Right atrium auricular region (tissue), 2 donors: ENCODE measurements at places on chromosomes 13 and 19.

- no peak for DNase-seq
These were observed 11.2 kb downstream of the METTL21C start for GRCh38 chr13:102683637-102684036.

DNA sequence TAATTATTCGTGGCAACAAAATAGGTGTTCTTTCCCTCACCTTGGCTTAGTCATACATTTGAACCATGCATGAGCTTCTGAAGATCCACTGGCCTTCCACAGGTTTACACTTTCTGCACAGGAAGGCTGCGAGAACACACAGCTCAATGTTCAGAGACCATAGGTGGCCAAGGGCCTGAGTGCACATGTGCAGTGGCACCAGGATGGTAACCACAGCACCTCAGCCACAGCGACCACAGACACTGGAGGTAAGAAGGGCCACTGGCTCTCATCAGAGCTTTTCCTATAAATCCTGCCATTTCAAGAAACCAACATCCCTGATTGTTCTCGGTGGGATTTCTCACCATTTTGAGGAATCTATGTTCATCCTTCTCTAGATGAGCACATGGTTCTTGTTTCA is 1.6 kb downstream of the DCLK1 start:
- DNase-seq, result no peak

GRCh38 chr19:54462047-54462654 is 1.4 kb downstream of the LENG9 start:
- DNase-seq, result no peak

DNA sequence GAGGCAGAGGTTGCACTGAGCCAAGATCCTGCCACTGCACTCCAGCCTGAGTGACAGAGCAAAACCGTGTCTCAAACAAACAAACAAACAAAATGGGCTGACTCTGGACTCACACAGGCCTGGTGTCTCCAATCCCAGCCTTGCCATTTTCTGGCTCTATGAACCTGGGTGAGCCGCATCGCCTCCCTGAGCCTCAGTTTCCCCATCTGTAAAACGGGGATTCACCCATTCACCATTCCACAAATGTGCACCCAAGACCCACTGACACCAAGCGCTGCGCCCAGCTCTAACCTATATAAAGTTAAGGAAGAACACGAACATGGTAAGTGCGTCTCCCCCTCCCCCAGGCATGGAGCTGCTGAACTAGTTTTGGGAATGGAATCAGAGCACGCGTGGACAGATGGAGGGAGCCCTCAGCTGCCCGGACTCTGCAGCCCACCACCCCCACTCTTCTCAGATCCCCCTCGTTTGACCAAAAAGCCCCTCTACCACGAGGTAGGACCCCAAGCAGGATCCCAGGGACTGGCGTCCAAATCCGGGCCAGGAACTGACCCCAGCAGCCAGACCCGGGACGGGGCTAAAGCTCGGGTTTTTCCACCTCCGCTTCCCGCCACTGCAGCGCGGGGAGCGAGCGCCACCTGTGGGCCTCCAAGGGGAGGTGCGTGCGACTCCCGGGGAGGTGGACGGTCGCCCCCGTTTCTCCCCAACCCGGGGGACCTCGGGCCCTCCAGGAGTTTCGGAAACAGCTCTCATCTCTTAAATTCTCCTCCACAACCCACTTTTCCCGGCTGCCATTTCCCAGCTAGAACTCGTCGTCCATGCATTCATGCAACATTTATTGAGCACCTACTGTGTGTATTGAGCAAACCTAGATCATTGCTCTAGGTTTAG is 33.0 kb upstream of the ADGRE5 start:
- DNase-seq, result peak; percentile 64

GRCh38 chr13:83780227-83780626 is 102.0 kb downstream of the SLITRK1 start:
- DNase-seq, result no peak

GRCh38 chr19:31261603-31262212 is 87.5 kb downstream of the TSHZ3 start:
- no peak for DNase-seq

- DNase-seq, result no peak
These were observed 5.9 kb downstream of the STARD13 start for GRCh38 chr13:33279414-33280278.

DNA sequence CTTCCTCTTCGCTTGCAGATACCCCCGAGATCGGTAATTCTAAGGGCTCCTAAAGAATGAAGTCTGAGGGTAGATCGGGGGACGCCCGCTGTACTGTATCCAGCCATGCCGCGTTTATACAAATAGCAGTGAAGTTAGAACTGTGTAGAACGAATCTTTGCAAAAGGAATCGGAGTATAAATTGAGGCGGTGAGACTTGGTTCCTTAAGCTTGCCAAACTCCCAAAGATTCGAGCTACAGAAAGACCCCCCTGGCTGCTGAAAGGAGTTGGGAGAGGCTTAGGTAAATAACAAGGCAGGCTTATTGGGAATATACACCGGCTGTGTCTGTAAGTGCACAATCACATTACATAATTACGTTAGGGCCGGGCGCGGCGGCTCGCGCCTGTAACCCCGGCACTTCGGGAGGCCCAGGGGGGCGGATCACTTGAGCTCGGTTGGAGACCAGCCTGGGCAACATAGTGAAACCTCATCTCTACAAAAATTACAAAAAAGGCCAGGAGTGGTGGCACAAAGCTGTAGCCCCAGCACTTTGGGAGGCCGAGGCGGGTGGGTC is 12.2 kb downstream of the TMEM160 start:
- DNase-seq, result no peak

DNA sequence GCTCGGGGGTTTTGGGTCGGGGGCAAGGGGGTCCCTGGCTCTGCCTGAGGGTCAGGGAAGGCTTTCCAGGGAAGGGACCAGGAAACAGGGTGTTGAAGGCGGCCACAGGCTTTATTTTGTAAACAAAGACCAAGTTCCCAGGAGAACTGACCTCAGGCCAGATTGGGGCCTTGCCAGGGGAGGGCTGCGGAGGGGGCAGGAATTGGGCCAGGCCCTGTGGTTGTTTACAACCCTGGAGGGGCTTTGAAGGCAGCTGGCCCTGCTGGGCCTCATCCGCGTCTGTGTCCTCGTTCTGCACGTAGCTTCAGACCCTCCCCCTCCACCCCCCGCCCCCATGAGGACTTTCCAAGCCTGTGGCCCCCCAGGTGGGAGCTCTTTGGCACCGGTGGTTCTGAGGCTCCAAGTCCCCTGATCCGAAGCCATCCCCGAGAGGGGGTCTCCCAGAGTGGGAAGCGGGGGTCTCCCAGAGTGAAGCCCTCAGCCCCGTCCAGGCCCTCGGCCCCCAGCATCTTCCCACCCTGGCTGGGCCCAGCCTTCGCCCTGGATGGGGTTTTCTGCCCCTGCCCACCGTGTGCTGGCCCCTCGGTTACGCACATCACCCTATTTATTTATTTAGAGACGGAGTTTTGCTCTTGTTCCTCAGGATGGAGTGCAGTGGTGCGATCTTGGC is 13.5 kb upstream of the BSG start:
- no peak for DNase-seq

GRCh38 chr13:38755793-38756192 is 68.9 kb downstream of the FREM2 start:
- no peak for DNase-seq

GRCh38 chr19:53907193-53907581 is 1.9 kb upstream of the CACNG7 start:
- no peak for DNase-seq

GRCh38 chr13:52737451-52737850 is 2.2 kb downstream of the CNMD start:
- no peak for DNase-seq

DNA sequence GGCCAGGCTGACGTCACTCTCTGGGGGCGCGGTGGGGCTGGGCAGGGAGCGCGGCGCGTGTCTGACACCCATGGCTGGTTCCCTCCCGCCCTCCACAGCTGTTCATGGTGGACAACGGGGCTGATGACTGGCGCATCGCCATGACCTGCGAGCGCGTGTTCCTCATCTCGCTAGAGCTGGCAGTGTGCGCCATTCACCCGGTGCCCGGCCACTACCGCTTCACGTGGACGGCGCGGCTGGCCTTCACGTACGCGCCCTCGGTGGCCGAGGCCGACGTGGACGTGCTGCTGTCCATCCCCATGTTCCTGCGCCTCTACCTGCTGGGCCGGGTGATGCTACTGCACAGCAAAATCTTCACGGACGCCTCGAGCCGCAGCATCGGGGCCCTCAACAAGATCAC is 14.7 kb downstream of the KCNN1 start:
- DNase-seq, result no peak

DNA sequence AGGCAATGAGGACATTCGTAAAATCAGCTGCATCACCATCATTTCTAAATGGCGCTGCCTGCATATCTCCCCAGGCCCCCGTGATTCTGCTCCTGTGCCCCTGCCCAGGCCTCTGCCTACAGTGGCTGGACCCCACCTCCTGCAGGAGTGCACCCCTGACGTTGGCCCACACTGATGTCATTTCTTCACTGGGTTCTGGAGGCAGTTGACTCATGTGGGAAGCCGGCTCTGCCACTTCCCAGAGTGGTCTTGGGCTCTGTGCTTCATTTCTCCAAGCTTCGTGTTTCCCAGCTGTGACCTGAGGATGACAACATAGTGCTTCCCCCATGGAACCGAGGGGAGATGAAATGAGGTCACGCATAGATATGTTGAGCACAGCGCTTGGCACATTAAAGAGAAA is 19.9 kb downstream of the CCNE1 start:
- no peak for DNase-seq

DNA sequence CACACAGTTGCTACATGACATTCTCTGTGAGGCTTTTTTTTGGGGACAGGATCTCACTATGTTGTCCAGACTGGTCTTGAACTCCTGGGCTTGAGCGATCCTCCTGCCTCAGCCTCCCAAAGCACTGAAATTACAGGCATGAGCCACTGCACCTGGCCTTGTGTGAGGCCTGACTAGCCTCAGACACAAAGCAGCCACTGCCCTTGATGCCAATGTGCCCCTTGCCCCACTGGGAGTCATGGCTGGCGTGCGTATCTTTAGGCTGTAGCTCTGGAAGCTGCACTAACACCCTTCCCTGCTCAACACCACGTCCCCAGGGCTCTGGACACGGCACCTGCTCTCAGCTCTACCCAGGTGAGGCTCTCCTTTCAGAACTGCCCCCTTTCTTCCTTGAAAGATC is 14.5 kb upstream of the KPTN start:
- no peak for DNase-seq

DNA sequence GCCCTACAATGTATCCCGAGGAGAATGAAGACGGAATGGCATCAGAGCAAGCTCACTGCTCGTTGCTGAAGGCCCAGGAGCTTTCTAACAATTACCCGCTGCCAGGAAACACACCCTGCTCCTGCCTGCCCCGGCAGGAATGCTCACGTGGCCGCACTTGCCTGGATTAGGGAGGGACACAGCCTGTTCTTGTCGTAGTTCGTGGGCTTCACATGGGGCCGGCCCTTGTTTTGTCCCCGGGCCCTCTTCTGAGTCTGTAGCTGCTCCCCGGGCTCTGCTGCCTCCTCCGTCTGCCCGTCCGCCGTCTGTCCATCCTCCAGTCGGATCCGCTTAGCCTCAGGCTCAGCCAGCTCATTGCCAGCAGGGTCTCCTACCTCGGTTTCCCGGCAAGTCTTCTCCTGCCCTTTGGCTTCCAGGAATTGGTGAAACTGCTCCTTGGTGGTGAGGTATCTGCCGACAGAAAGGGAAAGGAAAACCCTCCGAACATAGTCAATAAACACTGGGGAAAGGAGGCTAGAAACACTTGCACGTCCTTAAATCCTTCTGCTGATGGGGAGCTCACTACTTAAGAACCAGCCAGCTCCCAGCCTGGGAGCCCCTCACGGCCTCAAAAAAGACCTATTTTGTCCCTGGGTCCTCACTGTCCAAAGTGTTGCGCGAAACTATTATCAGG is 941 bp downstream of the DUS3L start:
- DNase-seq, result no peak

DNA sequence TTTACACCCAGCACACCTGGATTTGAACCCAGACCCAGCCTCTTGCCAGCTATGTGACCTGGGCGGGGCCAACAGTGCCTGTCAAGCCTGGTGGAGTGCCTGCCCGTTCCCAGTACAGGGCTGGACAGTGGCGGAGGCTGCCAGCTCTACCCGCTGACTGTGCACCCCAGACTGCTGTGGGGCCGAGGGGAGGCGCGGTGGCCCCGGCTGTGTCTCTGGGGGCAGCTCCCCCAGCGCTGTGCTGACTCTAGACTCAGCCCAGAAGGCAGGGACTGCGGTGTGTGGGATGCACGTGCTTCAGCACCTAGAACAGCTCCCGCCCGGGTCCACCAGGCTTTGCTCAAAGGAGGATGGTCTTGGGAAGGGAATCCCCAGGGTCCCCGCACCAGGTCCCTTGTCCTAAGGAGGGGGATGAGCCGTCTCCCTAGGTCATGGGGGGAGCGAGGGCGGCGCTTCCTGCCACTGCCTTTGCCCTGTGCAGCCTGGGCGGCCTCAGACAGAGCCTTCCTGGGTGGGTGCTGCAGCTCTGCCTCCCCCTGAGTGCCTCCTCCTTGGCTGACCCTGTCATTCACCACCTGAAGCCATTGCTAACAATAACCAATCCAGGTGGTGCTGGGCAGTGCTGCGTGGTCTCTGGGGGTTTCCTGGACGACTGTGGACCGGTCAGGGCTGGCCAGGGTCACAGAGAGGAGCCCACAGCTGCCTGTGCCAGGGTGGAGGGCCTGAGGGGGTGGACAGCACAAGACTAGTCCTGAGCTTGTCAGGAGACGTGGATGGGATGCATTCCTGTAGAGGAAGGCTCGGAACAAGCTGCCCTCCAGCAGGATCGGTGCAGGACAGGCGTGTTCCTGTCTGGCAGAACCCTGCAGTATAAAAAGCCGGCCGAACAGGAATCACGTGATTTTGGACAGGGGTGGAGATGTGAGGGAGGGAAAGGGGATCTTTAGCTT is 18.6 kb downstream of the TMEM255B start:
- DNase-seq, result no peak

- no peak for DNase-seq
These were observed 118.5 kb upstream of the MIR17HG start for GRCh38 chr13:91228940-91229339.

DNA sequence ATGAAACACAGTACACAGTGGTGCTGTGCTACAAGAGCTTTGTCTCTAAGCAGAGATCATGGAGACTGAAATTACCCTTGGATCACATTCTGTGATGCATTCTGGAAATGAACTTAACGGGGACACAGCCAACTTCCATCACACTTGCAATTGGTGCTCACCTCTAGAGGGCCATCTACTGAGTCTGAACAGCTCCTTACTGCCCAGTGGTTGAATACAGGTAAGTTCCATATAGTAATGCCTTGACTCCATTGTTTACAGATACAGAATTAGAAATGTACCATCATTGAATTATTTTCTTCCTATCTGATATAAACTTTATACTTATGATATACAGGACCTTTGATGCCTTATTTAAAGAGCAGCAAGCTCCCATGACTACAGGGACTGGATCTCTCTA is 686.4 kb downstream of the PCDH9 start:
- DNase-seq, result no peak

DNA sequence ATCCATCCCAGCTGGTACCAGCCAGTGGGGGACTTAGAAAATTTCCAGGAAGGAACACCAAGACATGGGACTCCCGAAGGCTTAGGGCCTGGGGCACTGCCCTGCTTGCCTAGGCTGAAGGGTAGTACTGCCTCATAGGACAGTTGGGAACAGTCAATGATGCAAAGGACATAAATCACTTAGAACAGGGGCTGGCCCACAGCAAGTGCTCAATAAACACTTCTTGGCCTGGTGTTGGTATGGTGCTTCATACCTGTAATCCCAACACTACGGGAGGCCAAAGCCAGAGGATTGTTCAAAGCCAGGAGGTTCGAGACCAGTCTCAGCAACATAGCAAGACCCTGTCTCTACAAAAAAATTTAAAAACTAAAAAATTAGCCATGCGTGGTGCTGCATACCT is 5.8 kb downstream of the KEAP1 start:
- DNase-seq, result no peak
